Stimulated activated CD8-positive, alpha-beta memory T cell treated with anti-CD3 and anti-CD28 coated beads, Interleukin-15, amount 100 ng/mL, for 4 hours (primary cell): ENCODE measurements at places on chromosomes 1 and 21.

DNA sequence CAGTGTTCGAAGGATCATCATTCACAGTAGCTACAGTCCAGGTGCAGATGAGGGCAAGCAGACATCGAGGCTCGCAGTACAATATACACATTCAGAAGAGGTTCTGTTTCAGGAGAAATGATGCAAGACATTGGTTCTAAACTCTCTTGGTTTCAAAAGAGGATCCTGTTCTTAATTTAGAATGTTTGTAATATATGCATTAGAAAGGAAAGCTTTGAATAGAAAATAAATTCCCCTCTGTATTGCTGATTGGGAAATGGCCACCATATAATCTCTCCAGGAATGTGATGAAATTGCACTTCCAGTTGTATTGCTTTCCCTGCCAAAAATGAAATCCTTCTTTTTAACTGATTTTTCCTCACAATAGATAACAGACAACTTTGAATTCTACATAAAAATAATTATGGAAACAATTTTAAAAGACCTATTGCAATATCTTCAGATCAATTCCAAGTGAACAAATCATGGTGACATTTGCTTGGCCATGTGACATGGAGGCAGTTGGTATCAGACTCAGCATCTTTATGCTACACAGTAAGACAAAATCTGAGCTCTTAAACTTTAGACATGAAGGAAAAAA lies 27.6 kb upstream of the SIPA1L2 start:
- no peak for DNase-seq

- no peak for DNase-seq
Measured at GRCh38 chr1:51989582-51990477, 670 bp downstream of the RAB3B start.

DNA sequence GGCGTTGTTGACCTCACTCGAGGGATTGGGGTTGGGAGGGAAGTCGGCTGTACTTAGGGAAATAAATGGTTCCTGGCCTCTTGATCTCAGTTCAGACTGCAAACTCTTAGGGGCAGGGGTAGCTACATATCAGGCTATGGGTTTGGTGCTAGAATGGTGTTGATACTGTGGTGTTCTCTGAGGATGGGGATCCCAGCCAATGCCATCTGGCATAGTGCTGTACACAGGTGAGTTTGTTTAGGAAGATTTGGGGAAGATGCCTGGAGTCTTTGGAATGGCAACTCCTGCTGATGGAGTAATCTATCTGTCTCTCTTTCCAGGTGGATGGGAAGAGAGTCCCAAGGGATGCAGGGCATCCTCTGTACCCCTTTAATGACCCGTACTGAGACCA lies 14.3 kb upstream of the NASP start:
- DNase-seq, result no peak

DNA sequence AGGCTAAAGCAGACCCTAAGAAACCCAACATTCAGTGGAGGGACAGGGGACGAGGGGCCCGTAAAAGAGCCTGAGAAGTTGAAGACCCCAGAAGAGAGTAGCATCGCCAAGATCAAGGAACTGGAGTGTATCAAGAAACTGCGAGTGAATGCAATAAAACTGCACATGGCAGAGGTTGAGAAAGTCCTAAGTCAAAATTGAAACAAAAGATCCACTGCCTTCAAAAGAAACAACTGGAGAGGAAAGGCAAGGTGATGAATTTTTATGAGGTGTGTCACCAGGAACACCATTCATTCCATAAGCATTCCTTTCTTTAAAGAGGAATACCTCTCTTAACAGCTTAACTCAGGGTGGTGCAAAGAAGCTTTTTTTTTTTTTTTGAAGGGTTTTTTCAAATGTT lies 38.3 kb upstream of the ADORA3 start:
- no peak for DNase-seq

DNA sequence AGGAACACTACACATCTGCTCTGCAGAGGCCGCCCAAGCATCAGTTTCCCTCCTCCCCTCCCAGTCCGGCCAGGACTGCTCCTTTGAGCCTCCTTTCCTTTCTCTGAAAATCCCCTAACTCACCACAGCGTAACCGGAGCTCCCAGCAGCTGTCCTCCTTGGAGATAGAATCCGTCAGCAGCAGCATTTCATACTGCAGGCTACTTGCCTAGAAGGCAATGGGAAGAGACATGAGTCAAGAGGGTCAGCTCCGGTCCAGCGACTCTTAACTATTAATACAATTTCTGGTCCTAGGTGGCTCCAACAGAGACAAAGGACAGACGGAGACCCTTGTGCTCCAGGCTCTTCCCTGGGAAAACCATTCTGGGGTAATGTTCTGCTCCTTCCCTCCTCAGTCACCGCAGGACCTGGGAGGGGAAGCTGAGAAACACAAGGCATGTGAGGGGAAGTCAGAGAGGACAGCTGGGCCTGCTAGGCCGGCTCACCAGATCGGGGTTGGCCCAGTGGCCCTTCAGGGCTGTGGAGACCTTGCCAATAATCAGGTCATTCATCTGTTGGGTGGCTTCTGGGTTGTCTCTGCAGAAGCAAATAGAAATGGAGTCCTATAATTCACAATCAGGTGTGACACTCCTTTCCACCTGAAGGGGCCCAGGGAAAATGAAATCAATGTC lies 99.7 kb downstream of the UBR4 start:
- DNase-seq, result no peak

- no peak for DNase-seq
Measured at GRCh38 chr1:63612564-63612963, 19.4 kb downstream of the PGM1 start.

DNA sequence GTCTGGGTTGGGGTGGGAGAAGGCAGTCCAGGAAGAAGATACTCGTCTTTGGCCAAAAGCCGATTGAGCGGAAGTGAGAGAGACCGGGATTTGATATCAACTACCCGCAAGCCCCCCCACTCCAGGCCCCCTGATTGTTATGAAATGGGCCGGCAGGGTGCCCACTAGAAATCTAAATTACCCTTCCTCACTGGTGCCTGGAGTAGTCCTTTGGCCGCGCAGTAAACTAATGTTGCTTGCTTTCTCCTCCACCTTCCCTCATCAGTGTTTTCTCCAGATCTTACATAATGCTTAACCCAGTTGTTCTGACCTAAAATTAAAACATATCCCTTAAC lies 119.2 kb upstream of the BARHL2 start:
- DNase-seq, result no peak

DNA sequence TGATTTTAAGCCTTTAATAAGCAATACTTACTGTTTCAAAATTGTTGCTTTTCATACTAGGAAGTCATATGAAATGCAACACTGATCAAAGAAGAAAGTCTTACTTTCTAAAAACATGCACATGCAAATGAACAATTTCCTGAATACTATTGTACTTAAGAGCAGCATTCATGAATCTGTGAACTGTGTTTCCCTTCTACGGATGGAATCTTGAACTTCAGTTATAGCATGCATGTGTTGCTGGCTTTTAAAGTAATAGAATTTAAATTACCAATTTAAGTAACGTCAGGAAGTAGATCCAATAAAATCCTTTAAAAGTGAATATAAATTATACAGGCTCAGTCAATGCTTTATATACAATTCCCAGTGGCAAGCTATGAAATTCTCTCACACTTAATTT lies 348.9 kb downstream of the KCNT2 start:
- no peak for DNase-seq

GRCh38 chr1:109216662-109217061 lies 2.9 kb downstream of the SARS1 start:
- DNase-seq, result no peak

- no peak for DNase-seq
Measured at GRCh38 chr1:25428475-25429166, 2.1 kb upstream of the MACO1 start.

DNA sequence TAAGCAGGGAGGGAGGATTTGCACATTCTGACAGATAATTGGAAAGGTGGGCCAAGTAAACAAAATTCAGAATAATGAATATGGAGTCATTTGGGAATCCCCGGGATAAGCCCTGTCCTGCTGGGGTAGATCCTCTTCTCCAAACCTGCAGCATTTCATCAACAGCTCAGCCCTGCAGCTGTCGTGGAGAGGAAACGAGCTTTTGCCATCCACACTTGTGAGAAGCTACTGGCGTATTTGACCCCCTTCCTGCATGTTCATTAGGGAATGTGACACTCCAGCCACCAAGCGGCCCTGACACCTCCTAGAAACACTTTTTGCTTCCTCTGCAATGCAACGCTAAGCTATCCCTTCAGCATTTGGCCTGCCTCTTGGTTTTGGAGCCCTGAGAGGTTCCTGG lies 8.0 kb upstream of the LEFTY2 start:
- DNase-seq, result no peak

DNA sequence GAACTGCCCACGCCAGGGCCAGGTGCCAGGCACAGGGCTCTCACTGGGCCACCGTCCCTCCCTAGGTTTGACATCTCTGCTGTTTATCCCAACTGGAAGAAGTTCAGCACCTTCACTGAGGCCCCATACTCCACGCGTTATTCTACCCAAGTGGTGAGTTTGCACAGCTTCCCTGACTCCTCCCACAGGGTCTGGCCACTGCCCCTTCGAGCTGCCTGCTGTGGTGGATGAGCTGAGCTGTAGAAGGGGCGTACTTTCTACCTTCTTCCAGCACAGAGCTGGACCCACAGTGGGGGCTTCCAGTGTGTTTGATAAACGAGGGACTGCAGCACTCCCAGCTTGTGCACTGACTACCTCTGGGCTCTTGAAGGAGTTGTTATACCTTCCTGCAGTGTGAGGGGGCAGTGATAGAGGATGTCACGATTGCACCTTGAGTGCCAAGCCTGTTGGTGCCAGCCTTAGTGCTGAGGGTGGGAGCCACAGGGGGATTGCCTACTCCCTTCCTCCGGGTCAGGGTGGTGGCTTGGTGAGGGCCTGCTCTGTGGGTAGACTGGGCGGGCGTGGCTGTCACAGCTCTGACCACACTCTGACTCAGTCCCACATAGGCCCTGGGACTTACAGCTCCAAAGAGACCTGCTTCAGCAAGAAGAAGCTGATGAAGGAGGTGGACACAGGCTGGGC lies 5.9 kb upstream of the TTC22 start:
- no peak for DNase-seq

DNA sequence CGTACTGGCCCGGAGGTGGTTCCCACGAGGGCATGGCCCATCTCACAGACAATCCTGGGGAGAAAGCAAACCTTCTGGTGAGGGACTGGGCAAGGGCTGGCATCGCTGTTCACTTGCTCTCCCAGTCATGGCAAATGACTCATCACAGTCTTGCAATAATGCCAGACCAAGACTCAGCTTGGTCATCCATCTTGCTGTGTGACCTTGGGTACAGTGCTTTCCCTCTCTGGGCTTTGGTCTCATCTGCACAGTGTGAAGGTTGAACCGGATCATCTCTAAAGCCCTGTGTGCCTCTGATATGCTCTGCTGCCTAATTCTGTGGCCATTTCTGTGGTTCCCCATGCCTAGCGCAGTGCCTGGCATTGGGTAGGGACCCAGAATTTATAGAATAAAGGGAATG lies 143.6 kb upstream of the CD34 start:
- DNase-seq, result no peak

DNA sequence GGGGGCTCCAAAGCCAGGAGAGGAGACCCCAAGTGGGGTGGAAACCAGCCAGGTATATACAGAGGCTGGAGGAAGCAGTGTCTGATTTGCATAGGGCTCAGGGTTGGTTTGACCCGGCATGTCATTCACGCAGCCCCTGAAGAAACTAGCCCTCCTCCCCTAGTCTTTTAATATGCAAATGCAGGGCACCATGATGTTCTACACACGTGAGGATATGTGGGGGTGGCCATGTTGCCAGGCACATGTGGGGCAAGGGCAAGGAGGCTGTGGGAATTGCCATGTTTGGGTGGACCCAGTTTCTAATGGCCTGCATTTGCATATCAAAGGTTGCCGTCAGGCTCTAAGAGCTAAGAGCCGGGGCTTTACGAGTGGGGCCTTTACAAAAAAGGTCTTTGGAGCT lies 12.0 kb upstream of the RHOU start:
- no peak for DNase-seq

DNA sequence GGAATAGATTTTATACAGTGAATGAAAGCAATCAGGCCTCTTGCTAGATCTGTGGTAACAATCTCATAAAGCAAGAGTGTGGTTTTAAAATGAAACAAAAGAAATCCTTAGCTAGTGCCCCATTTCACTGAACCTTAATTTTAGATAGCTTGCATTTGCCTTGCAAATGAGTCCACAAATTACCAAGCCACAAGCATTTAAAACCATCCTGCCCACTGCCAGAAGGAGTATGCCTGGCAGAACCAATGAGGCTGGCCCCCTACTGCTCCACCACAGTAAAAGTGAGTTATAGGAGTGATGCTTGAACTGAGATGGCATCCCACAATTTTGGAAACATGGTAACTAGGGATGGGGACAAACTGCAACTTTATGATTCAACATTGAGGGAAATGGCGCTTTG lies 206.4 kb upstream of the LMO4 start:
- no peak for DNase-seq

GRCh38 chr1:8217011-8217711 lies 100.8 kb upstream of the SLC45A1 start:
- DNase-seq, result no peak

DNA sequence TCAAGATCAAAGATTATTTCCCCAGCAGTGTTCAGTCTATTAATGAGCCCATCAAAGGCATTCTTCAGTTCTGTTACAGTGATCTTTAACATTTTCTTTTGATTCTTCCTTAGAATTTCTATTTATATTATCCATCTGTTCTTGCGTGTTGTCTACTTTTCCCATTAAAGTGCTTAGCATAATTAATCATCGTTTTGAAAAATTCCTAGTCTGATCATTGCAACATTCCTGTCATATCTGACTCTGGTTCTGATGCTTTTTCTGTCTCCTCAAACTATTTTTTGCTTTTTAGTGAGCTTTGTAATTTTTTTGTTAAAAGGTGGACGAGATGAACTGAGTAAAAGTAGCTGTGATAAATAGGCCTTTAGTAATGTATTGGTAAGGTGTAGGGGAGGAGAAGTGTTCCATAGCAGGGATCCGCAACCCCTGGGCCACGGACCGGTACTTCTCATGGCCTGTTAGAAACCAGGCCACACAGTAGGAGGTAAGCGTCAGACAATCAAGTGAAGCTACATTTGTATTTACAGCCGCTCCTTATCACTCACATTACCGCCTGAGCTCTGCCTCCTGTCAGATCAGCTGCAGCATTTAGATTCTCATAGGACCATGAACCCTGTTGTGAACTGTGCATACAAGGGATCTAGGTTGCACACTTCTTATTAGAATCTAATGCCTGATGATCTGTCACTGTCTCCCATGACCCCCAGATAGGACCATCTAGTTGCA lies 163.3 kb downstream of the PIK3R3 start:
- no peak for DNase-seq
